ENCODE measurements at places on chromosomes 2 and 18.

DNA sequence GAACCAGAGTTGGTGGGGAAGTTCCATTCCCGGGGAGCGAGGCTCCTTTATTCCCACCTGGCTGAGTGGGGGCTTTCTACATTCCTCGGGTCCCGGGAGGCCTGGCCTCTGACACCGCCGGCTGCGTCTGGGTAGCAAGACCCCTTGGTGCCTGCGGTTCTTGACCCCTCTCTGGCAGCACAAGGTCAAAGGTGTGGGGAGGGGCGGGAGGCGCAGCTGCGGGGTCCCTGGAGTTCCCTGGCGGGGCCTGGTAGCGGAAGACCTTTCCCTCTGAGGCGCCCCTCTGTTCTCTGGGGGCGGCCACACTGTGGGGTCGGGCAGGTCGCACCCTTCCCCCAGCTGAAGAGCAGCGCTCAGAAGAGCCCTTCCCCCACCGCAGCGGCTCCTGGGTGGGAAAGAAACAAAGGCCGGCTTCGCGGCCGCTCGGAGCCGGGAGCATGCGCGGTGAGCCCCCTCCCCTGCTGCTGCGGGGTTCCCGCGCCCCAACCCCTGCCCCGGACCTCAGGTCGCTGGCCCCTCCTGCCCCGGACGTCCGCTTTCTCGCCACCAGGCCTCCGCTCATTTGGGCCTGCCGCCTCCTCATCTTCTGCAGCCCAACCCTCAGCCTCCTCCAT is 146.3 kb downstream of the ANKRD44 start:
- no peaks in the 10 kb centered on the region for H3K36me3 ChIP-seq
- H3K27ac ChIP-seq, result peak overlapping the region; percentile 67
- H3K4me3 ChIP-seq, result peak overlapping the region; percentile 52
- DNase-seq, result peak; percentile 47

DNA sequence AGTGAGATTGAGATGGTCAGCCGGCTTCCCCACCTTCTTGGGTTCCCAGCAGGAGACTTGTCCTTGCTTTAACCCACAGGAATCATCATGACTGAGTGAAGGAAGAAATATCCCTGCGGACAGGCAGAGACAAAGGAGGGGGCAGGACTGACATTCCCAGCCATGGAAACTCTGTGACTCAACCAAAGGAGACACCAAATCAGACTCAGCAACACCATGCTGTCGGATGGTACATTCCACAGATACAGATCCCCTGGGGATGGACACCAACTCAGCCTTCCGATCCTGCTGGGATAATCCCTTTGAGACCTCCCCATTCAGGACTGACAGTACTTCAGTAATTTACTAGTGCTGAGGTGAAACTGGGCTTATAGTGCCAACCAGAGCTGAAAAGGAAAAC is 518.3 kb downstream of the XIRP2 start:
- DNase-seq, result no peak
- no peak overlapping the region for H3K4me3 ChIP-seq
- no peak overlapping the region for H3K27ac ChIP-seq
- H3K4me1 ChIP-seq, result no peaks in the 10 kb centered on the region
- H3K36me3 ChIP-seq, result peaks cover 20% of the 10 kb centered on the region
- H3K27me3 ChIP-seq, result no peaks in the 10 kb centered on the region

DNA sequence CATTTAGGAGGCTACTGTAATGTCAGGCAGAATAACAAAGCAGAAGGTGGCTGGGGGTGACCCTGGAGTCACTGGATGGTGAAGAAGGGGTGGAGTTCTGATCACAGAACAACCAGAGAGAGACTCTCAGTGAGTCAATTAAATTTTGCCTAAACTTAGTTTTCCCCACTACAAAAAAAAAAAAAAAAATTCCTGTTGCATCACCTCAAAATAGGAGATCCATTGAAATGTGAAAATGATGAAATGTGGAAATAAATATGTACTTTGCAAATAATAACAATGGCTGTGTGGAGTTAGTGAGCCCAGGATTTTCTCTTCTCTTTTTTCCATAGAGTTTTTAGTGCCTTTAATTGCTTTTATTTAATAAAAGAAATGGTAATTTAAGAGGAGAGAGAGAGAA is 165.5 kb downstream of the GFPT1 start:
- DNase-seq, result no peak
- H3K27ac ChIP-seq, result no peak overlapping the region
- peaks cover 98% of the 10 kb centered on the region for H3K27me3 ChIP-seq
- H3K36me3 ChIP-seq, result peaks cover 7% of the 10 kb centered on the region
- no peak overlapping the region for H3K4me3 ChIP-seq

GRCh38 chr2:202411097-202411496 is 35.0 kb downstream of the BMPR2 start:
- H3K27ac ChIP-seq, result no peak overlapping the region
- no peak for DNase-seq
- peaks cover 5% of the 10 kb centered on the region for H3K36me3 ChIP-seq
- H3K4me3 ChIP-seq, result no peak overlapping the region

DNA sequence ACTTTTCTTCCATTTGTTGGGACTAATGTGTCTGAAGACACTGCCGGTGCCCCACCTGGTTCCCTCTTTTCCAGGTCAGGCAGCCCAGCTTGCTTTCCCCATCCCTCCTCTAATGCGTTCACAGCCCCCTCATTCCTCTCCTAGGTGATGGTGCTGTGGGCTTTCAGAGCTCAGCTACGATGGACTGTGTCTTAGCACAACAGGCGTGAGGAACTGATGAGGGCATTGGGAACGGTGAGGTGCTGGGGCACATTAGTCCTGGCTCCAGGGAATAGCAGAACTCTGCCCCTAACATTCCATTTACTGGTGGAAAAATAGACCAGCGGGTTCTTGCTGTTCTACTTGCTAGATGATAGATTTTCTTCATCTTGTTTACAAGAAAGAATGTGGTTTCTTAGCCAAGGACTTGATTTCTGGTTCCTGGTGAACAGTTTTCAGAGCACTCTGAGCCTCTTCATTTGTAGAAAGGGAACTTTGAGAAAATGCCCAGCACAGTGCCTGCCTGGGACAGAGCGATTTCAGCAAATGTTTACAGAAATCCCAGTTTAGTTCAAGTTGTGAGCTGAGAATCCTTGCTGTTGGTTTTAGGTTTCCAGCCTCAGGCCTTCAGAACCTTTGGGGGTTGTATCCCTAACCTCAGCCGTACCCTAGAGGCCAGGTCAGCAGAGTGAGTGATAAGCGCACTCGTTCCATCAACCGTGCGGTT is 42.5 kb downstream of the LDLRAD4 start:
- H3K4me1 ChIP-seq, result no peaks in the 10 kb centered on the region
- no peak overlapping the region for H3K4me3 ChIP-seq

GRCh38 chr2:96260387-96261260 is 5.2 kb downstream of the TMEM127 start:
- peaks cover 24% of the 10 kb centered on the region for H3K4me1 ChIP-seq
- no peaks in the 10 kb centered on the region for H3K36me3 ChIP-seq
- DNase-seq, result no peak
- H3K27me3 ChIP-seq, result no peaks in the 10 kb centered on the region
- H3K27ac ChIP-seq, result no peak overlapping the region
- H3K4me3 ChIP-seq, result peak overlapping the region; percentile 28

Data from neural crest cell (in vitro differentiated cells).